ENCODE measurements at places on chromosomes 2 and 18.

DNA sequence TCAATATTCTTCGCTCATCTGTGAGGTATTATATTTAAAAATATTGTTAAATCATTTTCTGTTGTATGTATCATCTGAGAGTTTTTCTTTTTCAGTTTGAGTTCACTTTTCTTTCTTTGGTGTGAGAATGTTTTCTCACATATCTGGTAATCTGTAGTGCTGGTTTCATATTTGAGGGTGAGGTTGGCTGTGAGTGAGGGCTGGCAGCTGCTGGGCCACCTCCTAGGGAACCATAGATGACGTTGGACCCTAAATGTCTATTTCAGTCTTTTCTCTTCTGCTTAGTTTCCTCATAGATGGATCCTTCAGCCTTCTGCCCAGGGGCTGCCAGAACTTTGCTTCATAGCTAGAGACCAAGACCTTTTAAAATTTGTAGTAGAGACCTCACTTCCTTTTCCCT lies 33.5 kb downstream of the MGAT5 start:
- DNase-seq = no peak

- no peak for DNase-seq
Measured at GRCh38 chr2:202171241-202171825, 67.1 kb downstream of the SUMO1 start.

GRCh38 chr2:143254110-143254509 lies 124.9 kb downstream of the ARHGAP15 start:
- no peak for DNase-seq

DNA sequence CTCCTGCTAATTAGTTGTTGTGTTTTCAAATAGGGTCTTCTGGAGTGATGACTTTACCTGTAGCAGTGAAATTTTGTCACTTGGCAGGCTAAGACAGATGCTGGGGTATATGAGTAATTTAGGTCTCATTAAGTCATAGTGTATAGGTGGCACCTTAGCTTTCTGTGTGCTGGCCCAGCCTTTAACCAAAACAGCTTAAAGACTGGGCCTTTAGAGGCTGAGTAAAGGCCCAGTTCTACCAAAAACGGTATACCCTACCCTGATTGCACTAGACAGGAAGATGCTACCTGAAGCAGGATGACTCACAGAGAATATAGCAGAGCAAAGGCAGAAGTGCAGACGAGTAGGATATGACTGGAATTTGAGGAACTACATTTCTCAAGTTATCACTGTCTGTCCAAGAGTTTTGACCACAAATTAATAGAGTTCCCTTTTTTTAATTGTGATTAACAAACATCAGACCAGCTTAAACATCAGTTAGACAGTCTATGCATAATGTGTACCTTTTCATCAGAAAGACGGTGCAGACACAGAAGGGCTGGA lies 337.9 kb upstream of the SALL3 start:
- no peak for DNase-seq

- no peak for DNase-seq
Measured at GRCh38 chr2:64837116-64837731, 152.0 kb upstream of the SLC1A4 start.

DNA sequence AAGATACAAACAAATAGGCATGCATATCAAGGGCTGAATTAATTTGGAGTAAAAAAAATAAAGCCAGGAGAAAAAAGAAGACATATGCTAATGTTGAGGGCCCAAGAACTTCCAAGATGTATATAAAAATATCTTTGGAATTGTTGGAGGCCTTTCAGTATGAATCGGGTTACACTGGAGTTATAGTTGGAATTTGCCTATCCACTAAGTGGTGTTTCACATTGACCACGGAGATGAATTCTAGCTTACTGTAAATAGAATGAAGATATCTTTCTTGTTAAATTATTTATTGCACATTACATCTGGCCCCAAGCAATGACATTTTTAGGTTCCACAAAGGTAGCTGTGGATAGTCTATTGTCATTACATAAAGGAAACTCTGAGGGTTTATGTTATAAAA lies 38.5 kb upstream of the TRIB2 start:
- no peak for DNase-seq

Data from pancreas (tissue), 10 donors.